ENCODE measurements at places on chromosomes 3 and 15.

GRCh38 chr3:171654809-171655208, 155.5 kb downstream of the PLD1 start:
- H3K27ac ChIP-seq, result no peak overlapping the region
- H3K4me3 ChIP-seq, result no peak overlapping the region
- no peaks in the 10 kb centered on the region for H3K36me3 ChIP-seq
- no peaks in the 10 kb centered on the region for H3K4me1 ChIP-seq
- DNase-seq, result no peak

- DNase-seq, result no peak
- no peaks in the 10 kb centered on the region for H3K27me3 ChIP-seq
- peaks cover 7% of the 10 kb centered on the region for H3K4me1 ChIP-seq
- H3K27ac ChIP-seq, result no peak overlapping the region
- H3K4me3 ChIP-seq, result no peak overlapping the region
- H3K36me3 ChIP-seq, result peaks cover 37% of the 10 kb centered on the region
Observed at GRCh38 chr3:190596349-190597285, 82.7 kb downstream of the IL1RAP start.

GRCh38 chr15:94300612-94301011, 69.3 kb downstream of the MCTP2 start:
- H3K36me3 ChIP-seq, result peaks cover 50% of the 10 kb centered on the region
- H3K27ac ChIP-seq, result no peak overlapping the region
- no peaks in the 10 kb centered on the region for H3K27me3 ChIP-seq
- no peak for DNase-seq
- no peak overlapping the region for H3K4me3 ChIP-seq
- H3K4me1 ChIP-seq, result peaks cover 45% of the 10 kb centered on the region

DNA sequence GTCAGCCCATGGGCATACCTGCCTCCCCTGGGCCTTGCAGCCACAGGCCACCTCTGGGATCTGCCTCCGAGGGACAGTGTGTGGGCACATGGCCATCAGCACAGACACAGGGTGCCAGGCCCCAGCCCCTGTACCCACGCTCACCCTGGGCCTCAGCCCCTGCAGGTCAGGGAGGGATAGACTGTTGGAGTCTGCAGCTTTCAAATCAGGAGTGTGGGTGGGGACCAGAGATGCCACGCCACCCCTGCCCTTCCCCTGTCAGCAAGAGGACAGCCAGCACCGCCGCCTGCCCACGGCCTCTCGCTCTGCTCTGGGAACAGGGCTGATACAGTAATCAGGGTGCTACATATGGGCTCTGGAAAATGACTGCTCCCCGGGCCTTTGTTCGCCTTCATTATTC, 72.7 kb downstream of the DNAJB8 start:
- no peak for DNase-seq
- no peaks in the 10 kb centered on the region for H3K27me3 ChIP-seq
- H3K36me3 ChIP-seq, result no peaks in the 10 kb centered on the region
- no peak overlapping the region for H3K4me3 ChIP-seq

DNA sequence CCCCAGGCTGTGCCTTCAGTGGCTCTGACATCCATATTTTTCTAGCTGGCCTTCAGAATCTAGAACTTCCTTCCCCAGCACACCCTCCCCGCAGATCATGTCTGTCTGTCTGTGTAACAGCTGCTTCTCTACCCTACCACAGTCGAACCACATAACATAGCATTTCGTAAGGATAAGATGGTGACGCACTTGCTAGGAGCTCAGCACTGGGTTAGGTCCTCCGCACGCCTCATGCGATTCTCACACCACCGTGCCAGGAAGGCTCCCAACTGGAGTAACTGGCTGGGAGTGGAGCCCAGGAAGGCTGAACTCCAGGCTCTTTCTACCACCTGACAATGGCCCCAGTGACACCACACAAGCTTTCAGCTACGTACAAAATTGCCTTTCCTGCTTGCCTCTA, 168.6 kb downstream of the STT3B start:
- DNase-seq, result no peak
- no peaks in the 10 kb centered on the region for H3K36me3 ChIP-seq
- no peak overlapping the region for H3K4me3 ChIP-seq
- H3K27me3 ChIP-seq, result peaks cover 14% of the 10 kb centered on the region
- peaks cover 3% of the 10 kb centered on the region for H3K4me1 ChIP-seq
- no peak overlapping the region for H3K27ac ChIP-seq

DNA sequence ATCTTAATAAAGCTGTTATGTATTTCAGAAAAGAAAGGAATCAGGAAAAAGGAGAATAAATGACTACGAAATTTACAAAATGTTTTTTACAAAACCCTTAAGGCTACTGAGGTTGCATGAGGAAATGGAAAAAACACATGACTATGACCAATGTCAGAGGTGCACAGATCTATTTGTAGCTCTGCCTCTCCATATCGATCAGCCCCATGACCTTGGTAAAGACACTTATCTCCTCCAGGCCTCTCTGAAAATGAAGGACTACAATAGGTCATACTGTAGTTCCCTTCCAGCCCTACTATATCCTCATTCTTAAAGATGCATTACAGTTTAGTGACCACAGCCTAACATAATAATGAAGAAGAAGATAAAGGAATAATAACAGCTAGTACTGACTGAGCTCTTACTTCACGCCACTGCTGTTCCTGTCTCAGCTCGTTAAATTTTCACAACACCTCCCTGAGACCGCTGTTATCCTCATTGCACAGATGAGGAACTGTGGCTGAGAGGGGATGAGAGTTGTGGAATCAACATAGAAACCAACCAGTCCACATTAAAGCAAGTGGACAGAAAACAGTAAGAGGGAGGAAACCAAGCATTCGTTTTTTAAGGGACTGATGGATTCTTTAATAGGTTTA, 163.2 kb downstream of the MAGI1 start:
- DNase-seq, result no peak
- no peaks in the 10 kb centered on the region for H3K36me3 ChIP-seq
- no peak overlapping the region for H3K27ac ChIP-seq
- H3K4me1 ChIP-seq, result no peaks in the 10 kb centered on the region
- no peaks in the 10 kb centered on the region for H3K27me3 ChIP-seq
- no peak overlapping the region for H3K4me3 ChIP-seq

- H3K36me3 ChIP-seq, result no peaks in the 10 kb centered on the region
- no peaks in the 10 kb centered on the region for H3K4me1 ChIP-seq
- no peak overlapping the region for H3K27ac ChIP-seq
- H3K4me3 ChIP-seq, result no peak overlapping the region
- DNase-seq, result no peak
Observed at GRCh38 chr15:23518104-23518503, 47.4 kb upstream of the MKRN3 start.

GRCh38 chr3:192186045-192186444, 541.3 kb downstream of the FGF12 start:
- H3K4me3 ChIP-seq, result no peak overlapping the region
- no peaks in the 10 kb centered on the region for H3K36me3 ChIP-seq
- peaks cover 3% of the 10 kb centered on the region for H3K27me3 ChIP-seq
- no peak overlapping the region for H3K27ac ChIP-seq
- no peak for DNase-seq

- no peak for DNase-seq
- H3K4me1 ChIP-seq, result no peaks in the 10 kb centered on the region
- no peaks in the 10 kb centered on the region for H3K27me3 ChIP-seq
- H3K27ac ChIP-seq, result no peak overlapping the region
- no peaks in the 10 kb centered on the region for H3K36me3 ChIP-seq
Observed at GRCh38 chr3:178849199-178849910, 222.3 kb downstream of the ZMAT3 start.

DNA sequence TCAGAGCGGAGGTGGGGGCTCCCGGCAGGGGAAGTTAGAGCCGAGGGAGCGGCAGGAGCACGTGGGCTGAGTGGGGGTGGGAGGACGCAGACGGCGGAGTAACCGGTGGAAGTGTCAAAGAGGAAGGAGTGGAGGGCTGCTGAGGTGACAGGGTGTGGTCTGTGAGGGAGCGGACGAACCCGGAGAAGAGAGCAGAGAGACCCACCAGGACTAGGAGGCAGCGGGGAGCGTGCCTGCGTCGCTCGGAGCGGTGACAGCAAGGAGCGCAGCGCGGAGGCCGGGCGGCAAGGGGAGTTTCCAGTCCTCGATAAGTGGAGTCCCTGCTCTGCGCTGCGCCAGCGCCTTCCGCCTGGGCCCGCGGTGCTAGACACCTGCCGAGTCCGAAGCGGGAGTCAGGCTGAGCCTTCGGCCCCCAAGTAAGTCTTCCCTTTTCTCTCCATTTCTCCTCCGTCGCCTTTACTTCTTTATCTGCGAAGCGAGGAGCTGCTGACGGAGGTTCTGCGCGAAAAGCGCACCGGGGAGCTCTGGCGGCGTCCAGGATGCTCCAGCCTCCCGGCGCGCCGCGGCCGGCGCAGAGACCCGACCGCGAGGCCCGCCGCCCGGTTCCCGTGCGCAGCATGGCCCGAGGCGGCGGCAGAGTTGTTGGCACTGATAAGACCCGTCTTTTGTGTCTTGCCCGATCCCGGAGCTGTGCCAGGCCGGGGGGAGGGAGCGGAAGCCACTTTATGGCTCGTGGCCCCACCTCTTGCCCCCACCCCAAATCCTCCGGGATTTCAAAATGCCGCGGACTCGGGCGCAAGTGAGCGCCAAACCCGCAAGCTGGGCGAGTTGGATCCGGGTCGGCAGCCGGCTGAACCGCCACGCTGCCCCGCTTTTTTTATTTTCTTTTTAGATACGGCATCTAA, 533.0 kb upstream of the SEMA6D start:
- peak; percentile 14 for DNase-seq
- H3K4me3 ChIP-seq, result peak overlapping the region; percentile 42
- no peak overlapping the region for H3K27ac ChIP-seq
- no peaks in the 10 kb centered on the region for H3K4me1 ChIP-seq

GRCh38 chr3:2517500-2518172, 419.0 kb downstream of the CNTN4 start:
- no peaks in the 10 kb centered on the region for H3K36me3 ChIP-seq
- H3K27ac ChIP-seq, result no peak overlapping the region
- DNase-seq, result no peak
- H3K27me3 ChIP-seq, result no peaks in the 10 kb centered on the region
- no peak overlapping the region for H3K4me3 ChIP-seq
- H3K4me1 ChIP-seq, result peaks cover 3% of the 10 kb centered on the region

DNA sequence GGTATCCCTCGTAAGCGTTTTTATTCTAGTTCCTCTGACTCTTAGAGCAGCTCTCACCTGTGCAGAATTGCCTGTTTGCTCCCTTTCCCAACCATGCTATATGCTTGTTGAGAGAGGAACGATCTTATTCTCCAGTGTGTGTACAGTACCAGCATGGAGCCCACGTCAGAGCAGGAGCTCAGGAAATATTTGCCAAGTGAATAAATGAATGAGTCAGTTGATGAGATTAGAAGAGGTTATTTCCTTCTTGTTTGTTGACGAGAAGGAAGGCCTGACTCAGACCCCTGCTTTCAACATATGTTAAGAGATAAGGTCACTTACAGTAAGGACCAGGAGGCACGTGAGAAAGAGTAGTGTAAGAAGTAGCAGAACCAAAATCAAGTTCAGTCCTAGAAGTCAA, 106.3 kb upstream of the ABHD17C start:
- no peak overlapping the region for H3K27ac ChIP-seq
- H3K4me3 ChIP-seq, result no peak overlapping the region
- DNase-seq, result no peak
- H3K27me3 ChIP-seq, result no peaks in the 10 kb centered on the region

- H3K4me3 ChIP-seq, result no peak overlapping the region
- no peaks in the 10 kb centered on the region for H3K36me3 ChIP-seq
- no peak for DNase-seq
- H3K27me3 ChIP-seq, result peaks cover 38% of the 10 kb centered on the region
- no peak overlapping the region for H3K27ac ChIP-seq
- H3K4me1 ChIP-seq, result no peaks in the 10 kb centered on the region
Observed at GRCh38 chr15:79635149-79635771, 203.1 kb downstream of the MINAR1 start.

DNA sequence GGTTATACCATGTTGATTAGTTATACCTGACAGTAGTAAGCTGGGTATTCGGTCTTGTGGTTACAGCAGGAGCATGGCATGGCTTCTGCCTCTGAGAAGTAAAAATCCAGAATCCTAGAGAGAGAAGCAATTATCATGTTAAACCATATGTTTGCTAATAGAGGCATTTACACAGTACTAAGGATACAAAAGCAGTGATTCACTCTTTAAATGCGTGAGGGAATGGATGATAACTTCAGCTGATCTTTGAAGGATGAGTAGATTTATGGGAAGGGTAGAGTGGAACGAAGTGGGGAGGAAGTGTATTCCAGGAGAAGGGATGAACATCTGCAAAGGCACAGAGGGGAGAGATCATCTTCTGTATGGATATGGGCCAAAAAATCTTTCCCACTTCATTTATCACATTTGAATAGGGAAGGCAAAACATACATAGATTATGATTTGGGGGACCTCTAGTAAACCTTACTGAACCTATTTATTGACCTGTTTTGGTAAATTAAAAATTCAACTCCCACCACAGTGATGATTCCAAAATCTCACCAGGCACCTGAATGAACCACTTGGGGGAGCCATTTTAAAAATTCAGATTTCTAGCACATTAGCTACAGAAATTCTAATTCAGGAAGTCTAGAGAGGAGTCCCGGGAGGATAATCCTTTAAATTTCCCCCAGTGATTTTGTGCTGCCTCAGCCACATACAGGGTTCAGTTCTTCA, 35.1 kb downstream of the IGSF10 start:
- no peak overlapping the region for H3K27ac ChIP-seq
- H3K36me3 ChIP-seq, result no peaks in the 10 kb centered on the region
- H3K27me3 ChIP-seq, result no peaks in the 10 kb centered on the region
- no peak overlapping the region for H3K4me3 ChIP-seq
- no peak for DNase-seq

DNA sequence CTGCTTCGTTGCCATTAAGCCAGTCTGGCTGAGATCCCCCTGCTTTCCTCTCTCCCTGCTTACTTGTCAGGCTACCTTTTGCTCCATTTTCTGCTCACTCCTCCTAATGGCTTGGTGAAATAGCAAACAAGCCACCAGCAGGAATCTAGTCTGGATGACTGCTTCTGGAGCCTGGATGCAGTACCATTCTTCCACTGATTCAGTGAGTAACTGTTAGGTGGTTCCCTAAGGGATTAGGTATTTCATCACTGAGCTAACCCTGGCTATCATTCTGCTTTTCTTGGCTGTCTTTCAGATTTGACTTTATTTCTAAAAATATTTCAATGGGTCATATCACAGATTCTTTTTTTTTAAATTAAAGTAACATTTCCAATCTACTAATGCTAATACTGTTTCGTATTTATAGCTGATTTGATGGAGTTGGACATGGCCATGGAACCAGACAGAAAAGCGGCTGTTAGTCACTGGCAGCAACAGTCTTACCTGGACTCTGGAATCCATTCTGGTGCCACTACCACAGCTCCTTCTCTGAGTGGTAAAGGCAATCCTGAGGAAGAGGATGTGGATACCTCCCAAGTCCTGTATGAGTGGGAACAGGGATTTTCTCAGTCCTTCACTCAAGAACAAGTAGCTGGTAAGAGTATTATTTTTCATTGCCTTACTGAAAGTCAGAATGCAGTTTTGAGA, 25.0 kb downstream of the CTNNB1 start:
- DNase-seq, result no peak
- H3K27me3 ChIP-seq, result no peaks in the 10 kb centered on the region
- peaks cover 42% of the 10 kb centered on the region for H3K4me1 ChIP-seq
- H3K4me3 ChIP-seq, result no peak overlapping the region
- peaks cover 57% of the 10 kb centered on the region for H3K36me3 ChIP-seq

- H3K4me3 ChIP-seq, result no peak overlapping the region
- H3K36me3 ChIP-seq, result peaks cover 39% of the 10 kb centered on the region
- no peak overlapping the region for H3K27ac ChIP-seq
- no peak for DNase-seq
- no peaks in the 10 kb centered on the region for H3K27me3 ChIP-seq
Observed at GRCh38 chr3:121724130-121724529, 25.4 kb downstream of the GOLGB1 start.

All from activated naive CD8-positive, alpha-beta T cell treated with anti-CD3 and anti-CD28 coated beads for 36 hours (primary cell).